NCI-H510A treated with DMSO at 0.1 percent for 48 hours (cell line): ENCODE measurements at places on chromosomes 6 and 20.

DNA sequence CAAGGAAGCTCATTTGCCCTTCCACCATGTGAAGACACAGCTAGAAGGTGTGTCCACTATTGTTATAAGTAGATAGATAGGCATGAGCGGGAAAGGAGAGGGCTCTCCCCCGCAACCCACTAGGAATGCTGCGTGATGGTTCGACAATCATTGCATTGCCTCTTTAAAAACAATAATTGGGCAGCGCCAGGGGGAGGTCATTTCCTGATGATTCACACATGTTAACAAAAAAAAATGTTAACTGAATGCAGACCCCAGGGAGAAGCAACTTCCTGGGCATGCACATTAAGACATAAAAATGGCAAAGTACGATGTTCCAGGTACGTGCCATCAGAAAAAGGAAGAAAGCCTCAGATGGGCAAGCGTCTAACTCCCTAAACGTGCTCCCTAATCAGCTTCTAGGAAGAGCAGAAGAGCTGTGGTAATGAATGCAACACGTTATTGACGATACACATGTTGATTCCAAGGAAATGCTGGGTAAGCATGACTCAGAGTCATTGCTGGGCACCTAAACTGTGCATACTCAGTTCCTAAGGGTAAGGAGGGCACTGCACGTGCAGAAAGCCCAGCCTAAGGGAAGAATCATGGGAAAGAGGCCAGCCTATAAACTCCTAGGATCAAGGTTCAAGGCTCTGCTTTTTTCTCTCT, 113.7 kb downstream of the FAM217A start:
- no peak for DNase-seq

GRCh38 chr6:113830140-113830539, 27.0 kb upstream of the MARCKS start:
- no peak for DNase-seq

DNA sequence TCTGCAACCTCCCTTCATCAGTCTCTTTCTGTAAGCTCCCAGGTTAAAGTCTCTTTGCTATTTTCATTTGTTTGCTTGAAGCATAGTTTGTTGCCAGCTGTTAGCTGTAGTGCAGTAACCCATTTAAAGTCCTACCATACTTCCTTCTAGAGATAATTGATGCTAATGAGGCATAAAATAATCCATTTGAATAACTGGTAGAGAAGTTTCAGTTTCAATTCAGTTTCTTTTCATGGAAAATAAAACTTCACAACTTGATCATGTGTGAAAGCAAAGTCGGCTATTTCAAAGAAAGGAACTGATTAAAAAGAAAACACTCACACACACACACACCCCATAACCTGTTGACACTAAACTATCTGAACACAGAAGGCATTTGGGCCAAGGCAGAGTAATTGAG, 68.5 kb upstream of the TENT5A start:
- DNase-seq, result no peak

GRCh38 chr6:166343150-166343487, 774 bp upstream of the SFT2D1 start:
- DNase-seq, result no peak

GRCh38 chr6:37940074-37940847, 120.7 kb downstream of the ZFAND3 start:
- DNase-seq, result no peak

DNA sequence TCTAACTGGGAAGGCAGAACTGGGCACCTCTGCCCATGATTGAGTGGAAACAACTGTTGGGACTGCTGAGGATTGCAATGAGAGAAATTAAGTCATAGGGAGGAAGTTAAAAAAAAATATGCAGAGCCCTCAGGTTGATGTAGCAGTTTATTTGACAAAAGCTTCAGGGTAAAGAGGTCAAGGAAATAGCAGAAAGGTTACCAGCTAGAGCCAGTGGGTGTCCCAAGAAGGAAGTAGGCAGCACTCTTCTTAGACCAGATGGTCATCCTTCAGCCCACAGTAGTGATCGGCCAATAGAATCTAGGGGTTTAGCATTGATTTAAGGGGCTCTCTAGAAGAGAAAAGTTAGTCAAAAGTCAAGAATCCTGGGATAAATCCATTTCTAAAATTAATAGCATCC, 21.7 kb upstream of the WFDC10A start:
- DNase-seq, result no peak

GRCh38 chr6:116877743-116878142, 701 bp downstream of the RFX6 start:
- no peak for DNase-seq

- DNase-seq, result no peak
These were observed 833.7 kb downstream of the TFAP2A start for GRCh38 chr6:9581155-9581554.

GRCh38 chr6:122839906-122840305, 50.8 kb downstream of the SMPDL3A start:
- DNase-seq, result no peak

DNA sequence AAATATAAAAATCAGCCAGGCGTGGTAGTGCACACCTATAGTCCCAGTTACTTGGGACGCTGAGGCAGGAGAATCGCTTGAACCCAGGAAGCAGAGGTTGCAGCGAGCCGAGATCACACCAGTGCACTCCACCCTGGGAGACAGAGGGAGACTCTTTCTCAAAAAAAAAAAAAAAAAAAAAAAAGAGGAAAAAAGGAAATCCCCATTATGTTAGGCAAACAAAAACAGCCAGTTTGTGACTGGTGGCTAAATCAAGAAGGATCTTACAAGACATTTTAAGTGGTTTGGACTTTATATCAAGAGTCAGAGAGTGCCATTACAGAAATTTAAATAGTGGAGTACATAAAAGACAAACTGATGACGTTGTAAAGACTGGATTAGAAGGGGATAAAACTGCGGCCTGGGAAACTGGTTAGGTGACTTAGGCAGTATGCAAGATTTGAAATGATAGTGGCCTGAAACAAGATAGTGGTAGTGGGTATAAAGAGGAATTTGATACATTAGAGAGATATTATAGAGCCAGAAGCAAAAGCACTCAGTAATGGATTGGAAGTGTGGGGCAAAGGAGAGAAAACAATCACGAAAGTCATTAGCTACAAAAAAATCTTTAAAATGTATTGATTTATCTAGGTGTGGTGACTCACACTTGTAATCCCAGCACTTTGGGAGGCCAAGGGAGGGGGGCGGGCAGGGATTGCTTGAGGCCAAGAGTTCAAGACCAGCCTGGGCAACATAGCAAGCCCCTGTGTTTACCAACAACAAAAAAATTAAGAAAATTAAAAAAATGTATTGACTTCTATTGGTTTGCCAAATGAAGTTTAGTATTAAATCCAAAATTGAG, 1.7 kb upstream of the MYO6 start:
- peak; percentile 21 for DNase-seq

DNA sequence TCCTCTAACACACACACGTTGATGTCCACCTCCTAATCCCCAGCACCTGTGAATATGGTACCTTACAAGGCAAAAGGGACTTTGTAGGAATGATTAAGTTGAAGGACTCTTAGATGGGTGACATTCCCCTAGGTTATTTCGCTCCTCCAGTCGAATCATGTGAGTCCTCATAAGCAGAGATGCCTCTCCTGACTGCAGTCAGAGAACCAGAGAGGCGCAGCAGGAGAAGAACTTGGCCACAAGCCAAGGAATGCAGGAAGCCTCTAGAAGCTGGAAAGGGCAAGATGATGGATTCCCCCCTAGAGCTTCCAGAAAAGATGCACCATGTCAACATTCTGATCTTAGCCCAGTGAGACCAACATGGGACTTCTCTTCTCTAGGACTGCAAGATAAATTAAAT, 133.1 kb upstream of the PTPRT start:
- DNase-seq, result peak; percentile 23

GRCh38 chr20:20462185-20462584, 94.3 kb downstream of the INSM1 start:
- DNase-seq, result peak; percentile 60

GRCh38 chr6:22826961-22827360, 257.6 kb downstream of the HDGFL1 start:
- DNase-seq, result no peak

GRCh38 chr6:24910331-24910960, 25.3 kb downstream of the RIPOR2 start:
- no peak for DNase-seq

DNA sequence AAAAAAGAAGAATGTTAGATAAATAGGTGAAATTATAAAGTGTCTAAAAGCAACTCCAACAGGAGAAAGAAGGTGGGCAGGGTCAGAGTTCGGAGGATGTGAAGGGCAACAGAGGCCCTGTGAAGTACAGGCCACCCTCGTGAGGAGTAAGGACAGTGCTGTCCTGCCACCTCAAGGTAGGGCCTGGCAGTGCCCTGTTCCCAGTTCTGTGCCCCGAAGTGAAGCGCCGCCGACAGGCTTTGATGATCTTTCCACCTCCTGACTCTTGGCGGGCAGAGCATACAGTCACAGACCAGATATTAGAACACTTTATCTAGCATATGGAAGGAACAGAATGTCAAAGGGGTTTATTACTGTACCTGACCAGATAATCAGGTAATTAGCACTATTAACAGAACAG, 75.8 kb downstream of the GJA10 start:
- DNase-seq, result no peak
